Activated T-helper 1 cell treated with Interleukin-2 at 50 U/mL for 16 hours (primary cell): ENCODE measurements at places on chromosomes 11 and 22.

DNA sequence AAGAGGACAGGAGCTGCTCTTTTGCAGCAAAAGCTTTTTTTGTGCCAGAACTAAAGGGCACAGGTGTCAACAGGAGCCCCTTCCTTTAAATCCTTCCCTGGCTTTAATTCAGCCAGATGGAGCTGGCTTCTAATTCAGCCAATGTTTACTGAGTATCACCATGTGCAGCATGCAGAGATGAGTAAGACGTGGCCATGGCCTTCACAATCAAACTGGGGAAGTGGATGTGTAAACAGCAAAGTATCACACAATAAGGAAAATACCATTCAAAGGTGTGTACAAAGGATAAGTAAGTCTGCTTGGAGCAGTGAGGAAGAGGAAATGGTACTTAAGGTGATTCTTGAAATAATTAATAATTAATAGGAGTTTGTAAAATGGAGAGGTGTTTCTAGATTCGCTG is 243.4 kb downstream of the NXPE2 start:
- DNase-seq = no peak

DNA sequence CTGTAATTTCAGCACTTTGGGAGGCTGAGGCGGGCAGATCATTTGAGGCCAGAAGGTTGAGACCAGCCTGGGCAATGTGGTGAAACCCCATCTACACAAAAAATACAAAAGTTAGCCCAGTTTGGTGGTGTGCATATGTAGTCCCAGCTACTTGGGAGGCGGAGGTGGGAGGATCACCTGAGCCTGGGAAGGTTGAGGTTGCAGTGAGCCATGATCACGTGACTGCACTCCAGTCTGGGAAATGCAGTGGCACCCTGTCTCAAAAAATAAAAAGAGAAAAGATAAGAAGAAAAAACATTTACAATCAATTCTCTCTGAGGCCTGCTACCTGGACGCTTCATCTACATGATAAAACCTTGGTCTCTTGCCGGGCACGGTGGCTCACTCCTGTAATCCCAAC is 7.2 kb upstream of the CBL start:
- DNase-seq = no peak

DNA sequence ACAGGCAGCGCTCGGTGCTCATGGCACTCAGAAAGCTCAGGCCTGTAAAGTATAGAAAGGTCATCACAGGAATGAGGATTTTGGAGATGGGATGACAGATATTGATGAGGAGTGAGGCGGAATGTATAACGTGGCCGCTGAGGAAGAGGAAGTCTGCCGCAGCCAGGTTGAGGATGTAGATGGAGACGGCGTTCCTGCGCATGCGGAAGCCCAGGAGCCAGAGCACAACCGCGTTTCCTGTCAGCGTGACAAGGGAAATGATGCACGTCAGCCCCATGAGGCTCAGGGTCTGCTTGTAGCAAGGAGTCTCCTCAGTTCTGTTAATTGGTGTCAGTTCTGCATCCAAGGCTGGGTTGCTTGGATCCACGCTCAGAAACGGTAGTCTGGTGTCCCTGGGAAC is 33.1 kb upstream of the MRGPRX1 start:
- DNase-seq = no peak

DNA sequence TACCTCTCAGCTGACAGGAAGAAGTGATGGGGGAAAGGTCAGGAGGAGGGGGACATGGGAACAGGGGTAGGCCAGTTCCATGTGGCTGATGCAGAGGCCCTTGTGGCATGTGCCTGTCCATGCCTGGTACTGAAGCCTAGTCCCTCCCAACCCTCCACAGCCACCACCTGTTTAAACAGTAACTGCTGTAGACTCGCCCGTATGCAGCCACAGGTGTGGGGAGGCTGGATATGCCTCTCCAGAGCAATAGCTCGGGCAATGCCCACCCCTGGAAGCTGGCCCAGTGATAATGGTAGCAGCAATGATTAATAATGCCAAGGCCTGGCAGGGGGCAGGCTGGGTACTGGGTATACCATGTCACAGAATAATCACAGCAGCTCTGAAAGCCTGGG is 2.3 kb downstream of the SMTN start:
- no peak for DNase-seq

DNA sequence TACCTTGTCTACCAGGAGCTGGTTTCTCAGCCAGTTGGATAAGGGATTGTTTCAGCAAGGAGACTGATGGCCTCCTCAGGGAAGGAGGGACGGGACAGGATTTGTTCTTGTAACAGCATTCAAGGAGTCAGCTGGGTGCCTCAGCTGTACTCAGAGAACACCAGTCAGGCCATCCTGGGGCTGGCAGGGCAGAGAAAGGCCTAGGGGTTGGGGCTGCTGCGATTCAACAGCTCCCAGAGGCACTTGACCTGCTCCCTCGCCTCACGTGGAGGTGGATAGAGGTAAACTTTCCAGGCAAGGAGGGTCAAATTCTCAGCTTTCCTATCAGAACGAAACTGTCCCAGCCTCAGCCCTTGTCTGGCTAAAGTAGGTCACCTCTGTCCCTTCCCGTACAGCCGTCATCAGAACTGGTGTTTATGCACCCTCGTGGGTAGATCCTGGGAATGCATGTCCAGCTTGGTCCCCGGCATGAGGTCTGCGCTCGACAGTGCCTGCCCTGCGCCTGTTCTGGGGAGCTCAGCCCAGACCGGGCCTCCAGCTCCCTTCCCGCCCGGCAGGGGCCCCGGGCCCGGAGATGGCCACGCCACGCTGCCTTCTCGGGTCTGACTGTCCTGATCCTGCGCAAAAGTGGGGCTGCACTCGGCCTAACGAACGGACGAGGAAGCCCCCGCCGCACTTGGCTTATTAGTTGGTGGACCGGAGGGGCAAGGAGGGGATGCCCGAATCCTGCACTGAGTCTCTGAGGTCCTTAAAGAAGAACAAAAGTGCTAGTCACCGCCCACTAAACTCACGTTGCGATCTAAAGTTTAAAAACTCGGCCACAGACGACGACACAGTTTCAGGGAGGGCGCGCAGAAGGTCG is 762 bp upstream of the CCDC134 start:
- no peak for DNase-seq

- no peak for DNase-seq
Measured at GRCh38 chr22:37169406-37169805, 18.6 kb downstream of the C1QTNF6 start.

DNA sequence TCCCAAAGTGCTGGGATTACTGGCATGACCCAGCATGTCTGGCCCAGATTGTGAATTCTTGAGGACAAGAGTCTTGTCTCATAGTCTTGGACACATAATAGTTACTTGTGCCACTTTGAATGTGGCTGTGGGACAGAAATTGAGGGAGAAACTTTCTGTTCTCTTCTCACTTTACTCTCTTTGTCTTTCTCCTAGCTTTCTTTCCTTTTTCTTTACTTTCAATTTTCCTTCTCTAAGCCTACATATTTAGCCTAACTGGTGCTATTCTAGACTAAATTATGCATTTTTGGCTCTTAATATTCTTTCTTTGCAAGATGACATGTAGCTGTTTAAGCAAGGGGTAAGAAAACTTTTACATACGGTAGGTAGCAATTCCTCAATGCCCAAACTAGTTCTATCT is 33.2 kb downstream of the HORMAD2 start:
- DNase-seq = no peak

- no peak for DNase-seq
Measured at GRCh38 chr11:45818961-45819605, 14.1 kb downstream of the SLC35C1 start.

GRCh38 chr11:44243086-44243485 is 66.9 kb downstream of the ALX4 start:
- no peak for DNase-seq

- DNase-seq = no peak
Measured at GRCh38 chr11:47375546-47376085, 2.7 kb downstream of the SPI1 start.

DNA sequence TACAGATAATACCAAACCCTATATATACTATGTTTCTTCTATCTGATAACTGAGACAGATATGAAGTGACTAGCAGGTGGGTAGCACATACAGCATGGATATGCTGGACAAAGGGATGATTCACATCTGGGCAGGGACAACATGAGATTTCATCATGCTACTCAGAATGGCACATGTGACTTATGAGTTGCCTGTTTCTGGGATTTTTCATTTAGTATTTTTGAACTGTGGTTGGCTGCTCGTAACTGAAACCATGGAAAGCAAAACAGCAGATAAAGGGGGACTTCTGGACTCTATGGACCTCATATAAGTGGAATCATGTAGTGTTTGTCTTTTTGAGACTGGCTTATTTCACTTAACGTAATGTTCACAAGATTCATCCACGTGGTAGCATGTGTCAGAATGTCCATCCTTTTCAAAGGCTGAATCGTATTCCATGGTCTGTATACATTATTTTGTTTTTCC is 883.0 kb downstream of the TBC1D22A start:
- no peak for DNase-seq

DNA sequence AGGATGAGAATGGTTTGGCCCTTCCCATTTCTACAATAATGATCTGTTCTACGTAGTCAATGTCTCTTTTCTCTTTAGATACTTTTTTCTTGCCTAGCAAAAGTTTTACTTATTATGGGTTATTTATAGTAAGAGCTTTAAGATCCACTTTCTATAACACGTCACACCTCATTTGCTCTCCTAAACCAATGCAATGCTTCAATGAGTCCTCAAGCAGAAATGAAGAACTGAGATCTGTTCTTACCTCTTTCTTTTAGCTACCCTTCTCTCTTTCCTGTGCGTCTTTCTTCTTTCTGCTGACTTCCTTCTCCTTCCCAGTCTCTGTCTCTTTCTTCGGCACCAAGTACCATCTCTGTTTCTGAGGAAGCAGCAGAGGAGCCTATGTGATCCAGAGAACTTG is 61.8 kb downstream of the SNX19 start:
- DNase-seq = no peak

DNA sequence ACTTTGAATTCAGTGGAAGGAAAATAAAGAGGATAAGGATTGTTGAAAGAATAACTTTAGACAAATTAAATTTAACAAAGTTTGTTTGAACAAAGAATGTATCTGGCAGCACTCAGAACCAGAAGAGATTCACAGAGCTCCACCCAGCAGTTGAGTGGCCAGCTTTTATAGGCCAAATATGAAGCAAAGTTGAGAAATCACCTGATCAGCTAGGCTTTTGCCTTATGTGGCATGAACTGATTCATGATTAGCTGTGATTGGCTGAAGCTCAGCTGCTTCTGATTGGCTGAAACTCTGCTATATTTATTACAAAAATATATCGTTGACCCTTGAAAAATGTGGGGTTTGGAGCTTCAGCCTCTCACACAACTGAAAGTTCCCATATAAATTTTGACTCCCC is 62.6 kb downstream of the PIWIL4 start:
- no peak for DNase-seq

- no peak for DNase-seq
Measured at GRCh38 chr11:30567644-30568043, 18.5 kb downstream of the MPPED2 start.

DNA sequence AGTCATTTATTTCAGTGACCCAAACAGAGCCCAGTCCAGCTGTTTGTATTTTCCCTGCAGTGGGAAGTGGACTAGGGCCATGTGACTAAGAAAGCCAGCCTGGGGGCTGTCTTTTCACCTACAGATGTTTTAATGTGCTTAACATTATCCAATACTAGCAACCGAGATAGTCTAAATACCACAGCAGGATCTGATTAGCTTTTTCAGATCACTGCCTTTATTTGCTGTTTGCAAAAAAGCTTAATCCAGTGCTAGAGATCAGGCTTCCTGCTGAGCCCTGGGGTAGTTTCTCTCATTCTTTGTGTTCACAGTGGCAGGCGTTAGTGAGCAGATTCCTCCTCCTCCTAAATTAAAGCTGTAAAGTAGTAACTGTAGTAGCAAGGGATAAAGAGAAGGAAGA is 35.0 kb downstream of the ZC3H12C start:
- no peak for DNase-seq

GRCh38 chr22:25134028-25134427 is 65.6 kb upstream of the CRYBB3 start:
- no peak for DNase-seq

GRCh38 chr11:26761361-26761809 is 39.5 kb upstream of the SLC5A12 start:
- no peak for DNase-seq

- no peak for DNase-seq
Measured at GRCh38 chr11:72562431-72562830, 111.8 kb downstream of the PDE2A start.

DNA sequence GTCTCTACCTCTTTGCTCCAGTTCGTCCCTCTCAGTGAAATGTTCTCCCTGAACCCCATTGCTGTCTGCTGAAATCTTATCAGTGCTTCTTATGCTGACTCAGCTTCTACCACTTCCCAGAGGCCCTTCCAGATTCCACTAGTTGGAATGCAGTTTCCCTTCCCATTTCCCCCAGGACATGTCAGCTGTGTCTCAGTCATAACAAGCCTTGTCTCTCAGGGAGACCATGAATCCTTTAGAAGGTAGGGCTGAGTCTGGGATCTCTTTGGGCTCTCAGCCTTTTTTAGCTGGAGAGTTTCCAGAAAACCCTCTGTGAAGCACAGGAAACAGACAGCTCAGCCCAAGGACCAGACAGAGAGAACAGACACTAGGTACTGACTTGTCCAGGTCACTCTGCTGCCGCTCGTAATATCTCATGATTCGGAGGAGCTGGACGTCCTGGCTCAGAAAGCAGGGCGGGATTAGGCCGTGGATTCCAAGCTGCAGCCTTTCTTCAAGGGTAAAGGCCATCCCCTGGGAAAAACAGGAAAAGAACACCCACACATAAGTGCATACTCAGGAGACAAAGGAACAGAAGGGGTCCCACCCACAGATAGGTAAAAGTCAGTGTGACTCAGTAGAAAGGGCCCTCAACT is 113.0 kb downstream of the ME3 start:
- DNase-seq = no peak

DNA sequence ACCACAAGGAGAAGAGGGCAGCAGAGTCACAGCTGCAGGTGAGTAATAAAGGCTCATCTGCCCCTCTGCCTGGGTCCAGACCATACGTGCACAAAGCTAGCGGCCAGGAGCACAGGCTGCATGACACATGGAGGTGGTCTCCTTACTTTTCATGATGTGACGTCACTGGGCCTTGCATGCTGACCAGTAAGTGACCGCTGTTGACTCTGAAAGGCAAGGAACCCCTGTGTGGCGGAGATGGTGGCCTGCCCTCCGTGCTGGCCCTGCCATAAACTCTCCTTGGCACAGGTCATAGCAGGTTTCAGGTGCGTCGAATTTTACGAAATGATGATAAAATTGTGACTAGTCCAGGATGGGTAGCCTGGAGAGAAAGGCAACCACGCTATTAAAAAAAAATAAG is 7.6 kb upstream of the PARVG start:
- no peak for DNase-seq

GRCh38 chr11:70481625-70482528 is 83.5 kb downstream of the CTTN start:
- DNase-seq = no peak

GRCh38 chr11:9575260-9576240 is 2.1 kb downstream of the WEE1 start:
- no peak for DNase-seq

GRCh38 chr22:29184849-29185490 is 20.7 kb upstream of the EMID1 start:
- DNase-seq = no peak

DNA sequence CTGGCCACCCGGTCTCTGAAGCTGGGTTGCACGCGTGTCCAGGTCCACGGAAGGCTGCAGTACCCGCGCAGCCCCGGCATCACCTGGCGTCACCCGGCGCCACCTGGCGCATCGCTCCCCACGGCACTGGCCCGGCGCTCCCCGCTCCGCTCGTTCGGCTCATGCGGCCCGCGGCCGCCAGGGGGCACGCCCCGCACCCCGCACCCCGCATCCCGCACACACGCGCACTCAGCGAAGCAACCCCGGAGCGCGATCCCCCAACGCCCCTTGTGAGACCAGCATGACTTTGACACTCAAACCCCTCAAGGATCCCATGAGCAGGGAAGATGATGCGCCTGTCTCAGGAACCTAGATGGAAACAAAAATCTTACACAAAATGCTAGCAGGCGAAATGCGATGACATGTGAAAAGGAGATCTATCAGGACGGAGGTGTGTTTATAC is 11.9 kb downstream of the B3GNT6 start:
- DNase-seq = peak; percentile 46
